ENCODE measurements at places on chromosomes 13 and 19. TPM values are rescaled to one million over a fixed set of nuclear protein-coding genes. Genes with fewer than 3 reads are reported as not detected.

Gene CGB5
- total RNA-seq, result not detected

Gene ZNF667
- total RNA-seq, result 8.2 TPM

Gene HIPK4
- total RNA-seq, result 0.06 TPM

Gene ZNF497
- total RNA-seq, result 2.6 TPM

Gene ZNF787
- total RNA-seq, result 46.2 TPM

Gene LILRB3
- total RNA-seq, result 10.1 TPM

Gene PCP2
- 1.2 TPM for total RNA-seq

Gene CEACAM16
- total RNA-seq, result not detected

Gene CCNA1
- 0.61 TPM for total RNA-seq

Gene MBD3L3
- not detected for total RNA-seq

Gene PGLYRP2
- not detected for total RNA-seq

Gene SHISA7
- total RNA-seq, result not detected

Gene PABPC3
- not detected for total RNA-seq

Gene COL5A3
- 6.9 TPM for total RNA-seq

Gene PPM1N
- total RNA-seq, result not detected

Gene TMEM38A
- 6.4 TPM for total RNA-seq

Measured in adrenal gland (tissue), 19 donors.